Heart left ventricle (tissue), 16 donors: ENCODE measurements at places on chromosomes 4 and X.

- peak; percentile 41 for DNase-seq
Observed at GRCh38 chr4:25814301-25815136, 48.3 kb downstream of the SEL1L3 start.

GRCh38 chr4:126267689-126268088 lies 952.9 kb downstream of the FAT4 start:
- no peak for DNase-seq

- DNase-seq: no peak
Observed at GRCh38 chrX:44996277-44996676, 123.3 kb downstream of the KDM6A start.

GRCh38 chrX:105645667-105646357 lies 176.5 kb upstream of the NRK start:
- DNase-seq: no peak

GRCh38 chr4:113222471-113222870 lies 173.0 kb downstream of the ANK2 start:
- no peak for DNase-seq

DNA sequence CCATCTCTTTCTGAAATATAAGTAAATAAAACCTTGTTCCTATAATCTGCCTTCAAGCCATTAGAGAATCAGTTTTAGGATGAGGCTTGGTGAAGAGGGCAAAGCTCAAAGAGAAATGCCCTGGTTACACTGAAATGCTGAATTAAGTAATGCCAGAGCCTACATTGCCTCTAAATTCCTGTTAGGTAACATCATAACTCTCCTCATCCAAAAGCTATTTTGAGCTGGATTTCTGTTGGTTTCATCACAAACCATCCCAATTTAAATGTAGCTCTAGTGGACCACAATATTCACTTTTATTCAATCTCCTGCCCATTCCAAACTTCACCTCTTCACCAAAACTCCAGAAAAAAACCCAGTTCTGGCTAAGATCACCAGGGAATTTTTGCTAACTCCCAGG lies 1319.7 kb upstream of the TENM3 start:
- DNase-seq: no peak

DNA sequence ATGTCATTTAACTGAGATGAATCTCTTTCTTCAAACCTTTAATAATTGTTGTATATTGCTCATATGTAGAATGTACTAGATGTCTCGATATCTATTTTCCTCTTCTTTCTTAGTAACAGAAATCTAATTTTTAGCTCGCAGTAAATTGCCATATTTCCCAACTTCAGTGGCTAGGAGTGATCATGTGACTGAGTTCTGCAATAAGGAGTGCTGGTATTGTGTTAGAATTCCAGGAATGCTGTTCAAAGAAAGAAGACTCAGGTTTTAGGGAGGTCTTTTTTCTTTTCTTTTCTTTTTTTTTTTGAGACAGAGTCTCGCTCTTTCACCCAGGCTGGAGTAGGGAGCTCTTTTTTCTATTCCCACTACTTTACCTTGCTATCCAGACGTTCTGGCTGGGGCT lies 81.7 kb downstream of the SLC10A7 start:
- no peak for DNase-seq

DNA sequence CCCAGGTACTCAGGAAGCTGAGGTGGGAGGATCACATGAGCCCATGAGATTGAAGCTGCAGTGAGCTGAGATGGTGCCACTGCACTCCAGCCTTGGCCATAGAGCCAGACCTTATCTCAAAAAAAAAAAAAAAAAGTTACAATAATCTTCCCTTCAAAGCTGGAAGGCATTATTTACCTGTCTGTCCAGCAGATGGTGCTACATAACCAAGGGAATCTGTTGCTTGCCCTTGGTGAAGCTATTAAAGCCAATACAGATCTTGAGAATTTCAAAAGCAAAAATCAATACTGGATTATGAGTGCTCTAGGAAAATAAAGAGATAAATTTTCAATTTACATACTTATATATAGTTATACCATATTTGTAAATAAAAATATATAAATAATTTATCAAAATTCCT lies 25.9 kb downstream of the PKD2 start:
- DNase-seq: peak; percentile 28

DNA sequence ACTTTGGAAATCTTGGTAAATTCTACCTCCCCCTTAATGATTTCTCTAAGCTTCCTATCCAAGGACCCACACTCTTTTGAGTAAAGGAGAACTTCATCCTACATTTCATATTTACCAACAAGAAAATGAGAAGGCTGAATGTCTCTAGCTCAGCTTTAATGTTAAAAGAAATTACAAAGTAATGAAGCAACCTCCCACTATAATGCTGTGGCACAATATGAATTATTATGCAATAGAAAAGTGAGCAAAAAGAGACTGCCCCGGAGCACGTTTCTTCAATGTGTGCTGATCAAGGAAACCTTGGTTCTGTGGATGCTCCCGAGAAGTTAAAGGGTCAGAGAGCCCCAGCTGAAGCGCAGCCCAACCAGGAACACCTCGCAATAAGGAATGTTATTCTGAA lies 9.1 kb upstream of the TBC1D1 start:
- DNase-seq: no peak

DNA sequence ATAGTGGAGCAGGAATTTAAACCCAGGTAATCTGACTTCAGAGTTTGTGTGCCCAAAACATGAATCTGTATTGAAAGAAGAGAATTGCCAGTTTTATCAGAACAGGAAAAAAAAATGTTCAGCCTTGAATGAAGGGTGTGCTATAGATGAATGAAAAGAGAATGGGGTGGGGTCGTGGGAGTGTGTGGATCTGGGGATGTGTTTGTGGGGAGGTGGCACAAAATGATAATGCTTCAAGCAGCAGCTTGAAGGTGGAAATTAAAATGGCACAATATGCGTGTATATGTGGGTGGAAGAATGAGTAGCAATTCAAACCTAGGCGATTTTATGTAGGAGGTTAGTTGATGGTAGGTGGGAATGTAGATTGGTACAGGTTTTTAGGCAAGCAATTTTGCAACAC lies 122.2 kb downstream of the IL1RAPL1 start:
- DNase-seq: no peak

- DNase-seq: no peak
Observed at GRCh38 chr4:8323947-8324555, 54.5 kb downstream of the HTRA3 start.

GRCh38 chr4:2698951-2699505 lies 57.1 kb downstream of the TNIP2 start:
- no peak for DNase-seq
